ENCODE measurements at places on chromosomes 3 and 15.

GRCh38 chr3:117887901-117888300 lies 1146.7 kb downstream of the IGSF11 start:
- no peak for DNase-seq

DNA sequence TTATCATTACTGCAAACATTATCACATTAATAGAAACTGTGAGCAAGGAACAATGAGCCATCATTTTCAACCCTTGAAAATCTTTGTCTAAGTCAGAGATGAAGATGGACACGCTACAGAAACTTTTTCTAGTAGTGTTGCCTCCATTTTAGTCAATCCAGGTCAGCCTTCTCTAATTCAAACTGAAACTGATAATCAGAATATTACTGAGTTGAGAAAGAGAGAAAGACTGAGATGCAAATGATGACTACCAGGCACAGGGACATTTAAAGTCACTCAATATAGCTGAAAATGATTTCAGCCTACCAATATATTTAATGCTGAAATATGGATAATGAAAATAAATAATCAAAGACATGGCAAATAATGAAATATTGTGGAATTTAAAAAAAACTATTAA lies 261.4 kb downstream of the GBE1 start:
- no peak for DNase-seq

- DNase-seq, result no peak
Measured at GRCh38 chr15:84599906-84600305, 903 bp upstream of the ZSCAN2 start.

GRCh38 chr3:15899388-15899787 lies 101.6 kb upstream of the ANKRD28 start:
- DNase-seq, result no peak

GRCh38 chr3:58047826-58048225 lies 39.6 kb downstream of the FLNB start:
- DNase-seq, result no peak

GRCh38 chr15:65041787-65042186 lies 3.4 kb upstream of the SLC51B start:
- no peak for DNase-seq

- no peak for DNase-seq
Measured at GRCh38 chr3:48410205-48411040, 19.5 kb downstream of the PLXNB1 start.
